ENCODE measurements at places on chromosomes 13 and 19.

GRCh38 chr13:39970177-39970846 is 314.9 kb downstream of the COG6 start:
- DNase-seq = no peak

DNA sequence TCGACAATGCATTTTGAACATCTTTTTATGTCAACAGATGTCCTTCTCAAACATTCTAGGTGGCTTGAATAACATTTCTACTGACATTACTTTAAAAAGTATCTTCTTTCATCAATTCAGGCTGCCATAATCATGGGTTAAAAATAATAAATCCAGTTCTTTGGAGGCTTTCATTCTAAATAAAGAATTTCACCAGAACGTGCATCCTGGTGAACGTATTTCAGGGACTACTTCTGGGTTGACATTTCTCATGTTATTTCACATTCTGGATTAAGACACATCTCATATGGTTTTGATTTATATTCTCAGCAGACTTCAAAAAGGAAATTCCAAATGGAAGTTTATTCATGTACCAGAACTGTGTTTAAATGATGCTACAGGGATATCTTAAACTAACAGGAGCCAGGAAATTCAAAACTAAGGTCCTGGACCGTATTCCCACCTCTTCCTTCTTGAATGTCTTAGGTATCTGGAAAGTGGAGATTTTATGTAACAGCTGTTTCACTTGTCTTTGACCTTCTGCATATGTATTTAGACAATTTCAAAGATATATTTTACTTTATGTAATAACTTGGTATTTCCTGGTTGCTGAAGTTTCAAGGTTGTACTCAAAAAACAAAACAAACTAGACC is 107.2 kb downstream of the STARD13 start:
- DNase-seq = no peak

DNA sequence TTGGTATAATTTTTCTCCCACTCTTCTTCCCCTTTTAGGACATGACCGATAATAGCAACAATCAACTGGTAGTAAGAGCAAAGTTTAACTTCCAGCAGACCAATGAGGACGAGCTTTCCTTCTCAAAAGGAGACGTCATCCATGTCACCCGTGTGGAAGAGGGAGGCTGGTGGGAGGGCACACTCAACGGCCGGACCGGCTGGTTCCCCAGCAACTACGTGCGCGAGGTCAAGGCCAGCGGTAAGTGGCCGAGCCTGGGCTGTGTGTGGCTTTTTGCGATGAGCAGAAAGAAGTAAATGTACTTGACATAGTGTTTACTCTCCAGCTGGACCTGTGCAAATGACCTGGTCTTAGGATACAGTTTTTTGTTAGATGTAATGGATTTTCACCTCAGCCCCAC is 102.5 kb downstream of the ARHGEF7 start:
- DNase-seq = no peak

DNA sequence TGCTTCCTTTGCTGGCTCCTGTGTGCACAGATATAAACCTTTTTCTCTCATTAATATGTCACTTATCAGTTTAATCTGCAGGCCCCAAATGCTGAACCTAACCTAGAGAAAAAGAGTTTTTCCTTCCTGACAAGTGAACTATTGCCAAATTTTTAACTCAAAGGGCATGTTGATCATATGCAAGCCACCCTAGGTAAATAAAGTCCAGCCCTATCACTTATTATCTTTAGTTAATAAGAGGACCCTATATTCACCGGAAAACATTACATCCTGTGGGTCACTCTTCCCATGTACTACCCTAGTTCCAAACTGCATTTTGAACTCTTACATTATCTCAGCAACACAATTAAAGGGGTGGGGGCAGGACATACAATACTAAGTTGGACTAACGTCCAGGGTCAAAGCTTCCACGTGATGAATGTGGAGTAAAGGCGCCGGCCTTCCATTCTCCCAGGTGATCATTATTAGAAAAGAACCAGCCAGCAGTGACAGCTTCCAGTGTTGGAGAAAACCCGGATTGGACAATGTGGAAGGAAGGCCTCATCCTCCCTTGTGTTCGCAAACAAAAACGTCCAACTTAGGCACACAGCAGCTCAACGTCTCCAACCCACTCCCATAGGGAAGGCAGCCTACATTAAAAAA is 86.6 kb downstream of the STK24 start:
- DNase-seq = no peak

DNA sequence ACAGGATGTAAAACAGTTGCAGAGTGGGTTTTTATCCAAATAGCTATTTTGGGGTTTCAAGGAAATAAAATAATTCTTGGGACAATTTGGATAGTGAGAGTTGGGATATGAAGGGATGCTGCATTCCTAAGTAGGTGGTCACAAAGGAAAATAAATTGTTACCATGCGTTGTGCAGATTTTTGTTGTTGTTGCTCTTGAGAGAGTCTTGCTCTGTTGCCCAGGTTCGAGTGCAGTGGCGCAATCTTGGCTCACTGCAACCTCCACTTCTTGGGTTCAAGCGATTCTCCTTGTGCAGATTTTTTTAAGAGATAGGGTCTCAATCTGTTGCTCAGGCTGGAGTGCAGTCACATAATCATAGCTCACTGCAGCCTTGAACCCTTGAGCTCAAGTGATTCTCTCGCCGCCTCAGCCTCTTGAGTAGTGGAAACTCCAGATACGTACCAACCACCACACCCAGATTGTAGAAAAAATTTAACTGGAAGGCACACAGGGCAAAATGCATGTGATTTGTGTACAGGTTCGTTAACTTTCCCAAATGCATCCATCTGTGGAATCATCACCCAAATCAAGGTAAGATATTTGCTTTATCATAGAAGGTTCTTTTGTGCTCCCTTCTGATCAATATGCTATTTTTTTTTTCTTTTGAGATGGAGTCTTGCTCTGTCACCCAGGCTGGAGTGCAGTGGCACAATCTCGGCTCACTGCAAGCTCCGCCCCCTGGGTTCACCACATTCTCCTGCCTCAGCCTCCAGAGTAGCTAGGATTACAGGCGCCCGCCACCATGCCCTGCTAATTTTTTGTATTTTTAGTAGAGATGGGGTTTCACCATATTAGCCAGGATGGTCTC is 16.0 kb downstream of the SLC1A5 start:
- DNase-seq = no peak

DNA sequence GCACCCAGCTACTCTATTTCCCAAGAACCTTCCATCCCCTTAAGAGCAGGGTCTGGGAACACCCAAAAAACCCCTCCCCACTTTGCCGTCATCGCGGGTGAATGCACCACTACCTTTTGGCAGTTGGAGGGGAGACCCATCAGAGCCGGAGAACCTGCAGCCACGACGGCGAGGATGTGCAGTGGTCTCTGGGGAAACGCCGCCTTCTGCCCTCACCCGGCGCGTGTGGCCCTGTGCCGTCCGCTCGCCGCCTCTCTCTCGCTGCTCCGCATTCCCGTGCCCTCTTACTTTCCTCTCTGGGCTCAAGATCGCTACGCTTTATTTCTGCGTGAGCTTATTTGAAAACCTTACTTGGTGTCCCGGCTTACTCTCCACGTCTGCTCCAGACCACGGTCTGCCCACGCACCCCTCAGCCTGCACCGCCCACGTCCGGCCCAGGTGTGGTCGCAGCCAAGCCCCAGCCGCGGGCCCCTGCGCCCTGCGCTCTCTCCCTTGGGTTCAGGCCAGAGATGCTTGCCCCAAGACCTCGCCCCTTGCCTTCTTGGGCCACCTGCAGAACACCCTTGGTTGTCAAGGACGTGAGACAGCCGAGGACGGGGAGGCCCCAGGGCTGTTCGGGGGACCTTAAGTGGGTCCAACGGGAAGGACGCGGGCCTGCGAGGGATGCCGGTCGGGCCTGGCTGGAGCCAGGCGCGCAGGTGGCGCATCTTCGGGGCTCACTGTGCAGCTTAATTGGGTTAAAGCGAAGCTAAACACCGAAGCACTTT is 2.0 kb upstream of the MAB21L1 start:
- DNase-seq = no peak

GRCh38 chr13:20671789-20672188 is 31.7 kb upstream of the IL17D start:
- no peak for DNase-seq

DNA sequence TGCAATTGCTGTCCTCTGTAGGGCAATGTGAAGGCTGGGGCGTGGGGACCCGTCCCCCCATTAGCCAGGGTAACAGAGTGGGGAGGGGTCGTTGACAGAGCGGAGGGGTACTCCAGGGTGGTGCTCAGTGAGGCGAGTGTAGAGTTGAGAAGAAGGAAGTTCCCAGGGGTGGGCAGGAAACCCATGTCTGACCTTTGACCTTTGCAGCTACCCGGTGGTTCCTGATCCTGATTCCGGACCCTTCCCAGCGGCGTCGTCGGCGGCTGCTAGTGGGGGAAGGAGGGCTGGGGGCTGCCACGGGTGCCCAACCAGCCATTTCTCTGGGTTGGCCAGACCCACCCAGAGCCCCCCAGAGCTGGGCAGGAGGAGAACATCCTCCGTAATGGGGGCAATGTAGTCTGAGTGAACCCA is 2.1 kb upstream of the PLVAP start:
- DNase-seq = no peak

DNA sequence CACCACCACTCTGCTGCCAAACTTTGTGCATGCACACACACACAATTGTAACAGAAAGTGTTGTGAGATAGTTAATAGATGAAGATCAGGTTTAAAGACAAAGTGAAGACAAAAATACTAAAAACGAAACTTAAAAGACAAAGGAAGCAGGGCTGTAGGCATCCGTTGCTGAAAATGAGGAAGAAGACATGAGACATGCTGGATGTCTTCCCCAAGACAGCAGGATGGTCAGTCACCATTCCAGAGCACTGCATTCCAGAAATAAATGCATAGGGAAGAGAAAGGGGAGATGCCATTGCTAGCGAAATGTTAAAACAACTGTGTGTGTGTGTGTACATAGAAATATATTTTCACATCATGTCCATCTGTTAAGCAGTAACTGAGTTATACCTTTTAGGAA is 520.1 kb downstream of the SUCLA2 start:
- no peak for DNase-seq

DNA sequence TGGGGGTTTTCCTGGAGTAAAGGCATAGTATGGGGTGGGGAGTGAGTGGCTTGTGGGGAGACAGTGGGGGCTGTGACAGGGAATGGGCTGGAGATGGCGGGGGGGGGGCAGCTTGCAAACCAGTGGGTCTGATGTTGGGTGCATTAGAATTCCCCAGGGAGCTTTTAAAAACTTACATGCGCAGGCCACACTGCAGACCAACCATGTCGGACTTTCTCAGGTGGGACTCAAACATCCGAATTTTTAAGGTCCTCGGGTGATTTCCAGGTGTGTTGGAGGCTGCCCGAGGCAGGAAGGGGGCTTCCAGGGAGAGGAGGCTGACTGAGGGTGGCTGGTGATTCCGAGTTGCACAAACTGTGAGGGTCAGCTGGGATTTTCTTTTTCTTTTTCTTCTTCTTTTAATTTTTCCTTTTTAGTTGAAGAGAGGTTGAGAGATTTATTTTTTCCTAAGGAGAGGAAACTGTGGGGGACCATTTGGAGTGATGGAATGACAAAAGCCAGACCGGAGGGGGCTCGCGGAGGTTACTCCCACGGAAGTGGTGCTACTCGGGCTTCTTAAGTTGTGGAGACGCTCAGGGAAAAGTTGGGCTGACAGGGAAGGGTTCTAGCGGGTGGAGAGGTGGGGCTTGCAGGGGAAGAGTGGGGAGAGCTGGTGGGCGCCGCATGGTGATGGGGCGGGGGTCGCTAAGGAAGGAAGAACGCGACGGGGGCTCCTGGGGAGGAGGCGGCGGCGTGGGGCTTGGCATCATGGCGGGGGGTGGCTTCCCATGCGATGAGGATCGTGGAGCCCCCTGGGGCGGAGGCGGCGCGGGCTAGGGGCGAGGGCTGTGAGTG is 997 bp upstream of the CACNG8 start:
- no peak for DNase-seq

GRCh38 chr13:72127031-72127430 is 260.0 kb upstream of the DACH1 start:
- DNase-seq = no peak

GRCh38 chr19:55497763-55498162 is 9.5 kb downstream of the SSC5D start:
- no peak for DNase-seq

- DNase-seq = no peak
Measured at GRCh38 chr13:30504081-30504480, 38.3 kb upstream of the HMGB1 start.

- DNase-seq = no peak
Measured at GRCh38 chr13:97077341-97077740, 83.1 kb upstream of the OXGR1 start.

DNA sequence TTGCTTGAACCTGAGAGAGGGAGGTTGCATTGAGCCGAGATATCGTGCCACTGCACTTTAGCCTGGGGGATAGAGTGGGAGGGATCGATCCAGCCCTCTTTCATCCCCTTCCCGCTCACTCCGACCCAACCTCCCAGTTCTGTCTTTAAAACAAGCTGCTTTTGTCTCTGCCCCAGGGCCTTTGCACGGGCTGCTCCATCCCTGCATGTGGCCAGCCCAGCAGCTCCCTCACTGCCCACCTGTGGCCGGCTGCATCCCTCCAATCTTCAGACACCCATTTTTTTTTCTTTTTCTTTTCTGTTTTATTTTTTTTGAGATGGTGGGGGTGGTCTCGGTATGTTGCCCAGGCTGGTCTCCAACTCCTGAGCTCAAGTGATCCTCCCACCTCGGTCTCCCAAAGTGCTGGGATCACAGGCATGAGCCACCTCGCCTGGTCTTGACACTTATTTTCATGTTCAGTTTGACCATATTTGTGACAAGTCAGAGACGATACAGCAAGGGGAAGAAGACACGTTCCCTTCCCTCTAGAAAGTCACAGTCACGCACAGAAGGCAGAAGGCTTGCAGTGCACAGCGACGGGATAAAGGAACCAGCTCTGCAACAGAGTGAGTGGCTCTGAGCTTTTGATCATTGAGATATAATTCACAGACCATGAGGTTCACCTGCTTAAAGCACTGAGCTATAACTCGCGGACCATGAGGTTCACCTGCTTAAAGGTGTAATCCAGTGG is 31.8 kb downstream of the EFNA2 start:
- DNase-seq = no peak

DNA sequence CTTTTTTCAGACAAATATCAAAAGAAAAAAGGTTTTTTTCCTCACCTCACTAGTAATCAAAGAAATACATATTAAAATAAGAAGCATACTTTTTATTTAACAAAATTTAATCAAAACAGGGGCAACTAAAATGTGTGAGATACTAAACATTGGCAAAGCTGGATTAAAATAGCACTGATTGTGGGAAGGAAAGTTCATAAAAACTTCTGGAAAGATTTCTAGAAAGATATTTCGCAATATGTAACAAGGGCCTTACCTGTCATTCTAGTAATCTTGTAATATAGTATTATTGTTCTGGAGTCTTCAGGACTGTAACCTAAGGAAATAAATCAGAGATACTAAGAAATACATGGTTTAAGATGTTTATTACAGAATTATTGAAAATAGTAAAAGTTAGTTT is 482.5 kb downstream of the SUCLA2 start:
- DNase-seq = no peak
